ENCODE measurements at places on chromosomes 7 and 10.

GRCh38 chr7:11313801-11314200 lies 340.1 kb downstream of the PHF14 start:
- DNase-seq: peak; percentile 33

GRCh38 chr7:98553666-98554065 lies 63.4 kb upstream of the NPTX2 start:
- no peak for DNase-seq

DNA sequence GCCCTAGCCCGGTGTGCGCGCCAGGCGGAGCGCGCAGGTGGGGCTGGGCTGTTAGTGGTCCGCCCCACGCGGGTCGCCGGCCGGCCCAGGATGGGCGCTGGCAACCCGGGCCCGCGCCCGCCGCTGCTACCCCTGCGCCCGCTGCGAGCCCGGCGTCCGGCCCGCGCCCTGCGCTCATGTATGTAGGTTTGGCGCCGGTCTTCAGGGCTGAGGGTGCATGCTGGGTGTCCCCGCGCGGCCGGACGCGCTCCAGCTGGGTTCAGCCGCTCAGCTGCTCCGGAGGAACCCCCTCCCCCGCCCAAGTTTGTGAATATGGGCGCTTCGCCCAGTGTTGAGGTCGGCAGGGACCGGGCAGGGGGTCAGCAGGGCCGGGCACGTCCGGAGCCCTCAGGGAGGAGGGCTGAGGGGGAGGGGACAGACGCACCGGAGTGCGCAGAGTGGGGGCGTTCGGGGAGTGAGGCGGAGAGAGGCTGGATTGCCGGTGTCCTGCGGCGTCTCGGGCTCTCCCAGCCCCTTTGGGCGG lies 559 bp downstream of the VWC2 start:
- no peak for DNase-seq

- DNase-seq: no peak
Measured at GRCh38 chr10:87886635-87887034, 23.2 kb downstream of the PTEN start.

DNA sequence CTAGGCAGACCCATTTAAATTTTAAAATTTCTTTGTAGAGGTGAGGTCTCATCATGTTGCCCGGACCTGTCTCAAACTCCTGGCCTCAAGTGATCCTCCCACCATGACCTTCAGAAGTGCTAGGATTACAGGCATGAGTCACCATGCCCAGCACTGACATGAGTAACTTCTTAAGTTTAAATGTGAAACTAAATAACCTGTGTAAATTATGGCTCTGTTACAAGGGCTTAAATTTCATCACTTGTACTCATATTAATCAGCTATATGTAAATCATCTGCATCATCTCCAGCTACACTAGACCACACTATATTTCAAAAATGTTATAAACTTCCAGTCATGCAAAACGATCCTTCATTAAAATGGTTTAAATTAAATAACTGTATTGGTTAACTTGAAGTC lies 56.1 kb downstream of the ATAD1 start:
- no peak for DNase-seq

All from cerebellar nuclear complex (tissue), 1 donor.